ENCODE measurements at places on chromosomes 11 and 22.

GRCh38 chr11:9103542-9104276, 12.3 kb upstream of the SCUBE2 start:
- H3K4me3 ChIP-seq = no peak overlapping the region
- no peaks in the 10 kb centered on the region for H3K36me3 ChIP-seq
- no peak for DNase-seq
- H3K4me1 ChIP-seq = peaks cover 6% of the 10 kb centered on the region
- no peak overlapping the region for H3K27ac ChIP-seq

DNA sequence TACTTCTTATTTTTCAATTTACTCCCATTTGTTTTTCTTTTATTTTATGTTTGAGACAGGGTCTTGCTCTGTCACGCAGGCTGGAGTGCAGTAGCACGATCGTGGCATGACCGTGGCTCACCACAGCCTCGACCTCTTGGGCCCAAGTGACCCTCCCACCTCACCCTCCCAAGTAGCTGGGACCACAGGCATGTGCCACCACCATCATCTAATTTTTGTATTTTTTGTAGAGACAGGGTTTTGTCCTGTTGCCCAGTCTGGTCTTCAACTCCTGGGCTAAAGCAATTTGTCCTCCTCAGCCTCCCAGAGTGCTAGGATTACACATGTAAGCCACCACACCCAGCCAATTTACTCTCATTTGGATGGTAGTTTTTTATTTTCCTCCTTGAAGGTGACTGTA, 679.3 kb upstream of the CCDC179 start:
- H3K4me3 ChIP-seq = no peak overlapping the region
- H3K27me3 ChIP-seq = no peaks in the 10 kb centered on the region
- H3K36me3 ChIP-seq = peaks cover 7% of the 10 kb centered on the region
- peaks cover 12% of the 10 kb centered on the region for H3K4me1 ChIP-seq
- no peak overlapping the region for H3K27ac ChIP-seq

DNA sequence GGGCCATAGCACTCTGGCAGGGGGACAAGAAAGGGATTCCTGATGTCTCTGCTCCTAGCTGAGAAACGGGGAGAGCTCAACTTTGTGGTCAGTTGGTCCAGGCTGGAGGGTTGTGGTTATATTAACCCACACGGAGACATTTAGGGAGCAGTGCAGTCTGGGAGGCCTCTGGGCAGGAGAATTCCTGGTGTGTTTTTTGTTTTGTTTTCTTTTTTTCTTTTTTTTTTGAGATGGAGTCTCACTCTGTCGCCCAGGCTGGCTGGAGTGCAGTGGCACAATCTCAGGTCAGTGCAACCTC, 88.0 kb upstream of the SHISAL1 start:
- DNase-seq = no peak
- H3K27me3 ChIP-seq = peaks cover 28% of the 10 kb centered on the region
- H3K4me1 ChIP-seq = peaks cover 12% of the 10 kb centered on the region
- no peaks in the 10 kb centered on the region for H3K36me3 ChIP-seq
- no peak overlapping the region for H3K27ac ChIP-seq

GRCh38 chr11:57277845-57278720, 41.0 kb upstream of the APLNR start:
- peaks cover 21% of the 10 kb centered on the region for H3K4me1 ChIP-seq
- no peaks in the 10 kb centered on the region for H3K36me3 ChIP-seq
- peak; percentile 70 for DNase-seq
- H3K4me3 ChIP-seq = peak overlapping the region; percentile 24
- peak overlapping the region; percentile 77 for H3K27ac ChIP-seq
- H3K27me3 ChIP-seq = no peaks in the 10 kb centered on the region

- H3K27me3 ChIP-seq = peaks cover 61% of the 10 kb centered on the region
- peaks cover 42% of the 10 kb centered on the region for H3K4me1 ChIP-seq
- H3K4me3 ChIP-seq = peak overlapping the region; percentile 78
- H3K27ac ChIP-seq = peak overlapping the region; percentile 76
Observed at GRCh38 chr11:79436919-79437277, 3.9 kb downstream of the TENM4 start.

GRCh38 chr22:49481659-49482399, 345.8 kb downstream of the BRD1 start:
- no peaks in the 10 kb centered on the region for H3K36me3 ChIP-seq
- peak; percentile 63 for DNase-seq
- H3K27ac ChIP-seq = peak overlapping the region; percentile 87
- peaks cover 23% of the 10 kb centered on the region for H3K4me1 ChIP-seq

GRCh38 chr11:126697936-126698335, 302.6 kb downstream of the KIRREL3 start:
- H3K4me3 ChIP-seq = no peak overlapping the region
- no peak overlapping the region for H3K27ac ChIP-seq
- no peak for DNase-seq
- peaks cover 21% of the 10 kb centered on the region for H3K27me3 ChIP-seq
- H3K4me1 ChIP-seq = peaks cover 4% of the 10 kb centered on the region

DNA sequence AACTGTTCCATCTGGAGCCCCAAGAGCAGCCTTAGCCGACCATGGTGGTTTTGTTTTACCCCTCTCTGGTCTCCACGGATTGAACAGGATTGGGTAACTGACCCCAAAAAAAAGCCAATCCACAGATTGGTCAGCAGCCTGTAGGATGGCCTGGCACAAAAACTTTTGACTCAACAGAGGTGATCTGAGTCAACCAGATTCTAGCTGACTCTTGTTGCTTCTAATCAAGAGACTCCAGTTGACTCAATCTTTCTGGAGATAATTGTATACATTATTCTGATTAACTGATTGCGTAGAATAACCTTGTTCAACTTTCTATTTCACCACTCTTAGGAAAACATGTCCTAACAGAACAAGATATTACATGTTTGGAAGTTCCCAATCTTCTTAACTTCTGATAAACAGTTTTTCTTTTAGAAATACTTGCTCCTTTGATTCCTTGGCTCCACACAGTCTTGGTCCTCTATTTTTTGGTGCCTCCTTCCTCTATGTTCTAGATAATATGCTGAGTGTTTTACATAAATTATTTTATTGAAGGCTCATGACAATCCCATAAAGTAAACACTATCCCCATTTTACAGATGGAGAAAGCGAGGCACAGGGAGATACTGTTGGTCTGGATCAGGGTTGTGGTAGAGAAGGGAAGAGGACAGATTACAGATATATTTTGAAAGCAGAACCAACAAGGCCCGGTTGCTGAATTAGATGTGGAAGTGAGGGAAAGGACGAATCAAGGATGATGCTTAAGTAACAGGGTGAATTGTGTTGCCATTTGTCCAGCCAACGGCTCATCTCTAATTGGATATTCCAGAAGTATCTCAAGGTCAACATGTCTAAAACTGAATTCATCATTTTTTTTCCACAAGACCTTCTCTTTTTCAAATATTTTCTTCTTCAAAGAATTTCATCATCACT, 11.5 kb upstream of the ZC3H12C start:
- no peak for DNase-seq
- H3K36me3 ChIP-seq = peaks cover 2% of the 10 kb centered on the region
- peak overlapping the region; percentile 22 for H3K27ac ChIP-seq
- peaks cover 30% of the 10 kb centered on the region for H3K4me1 ChIP-seq

DNA sequence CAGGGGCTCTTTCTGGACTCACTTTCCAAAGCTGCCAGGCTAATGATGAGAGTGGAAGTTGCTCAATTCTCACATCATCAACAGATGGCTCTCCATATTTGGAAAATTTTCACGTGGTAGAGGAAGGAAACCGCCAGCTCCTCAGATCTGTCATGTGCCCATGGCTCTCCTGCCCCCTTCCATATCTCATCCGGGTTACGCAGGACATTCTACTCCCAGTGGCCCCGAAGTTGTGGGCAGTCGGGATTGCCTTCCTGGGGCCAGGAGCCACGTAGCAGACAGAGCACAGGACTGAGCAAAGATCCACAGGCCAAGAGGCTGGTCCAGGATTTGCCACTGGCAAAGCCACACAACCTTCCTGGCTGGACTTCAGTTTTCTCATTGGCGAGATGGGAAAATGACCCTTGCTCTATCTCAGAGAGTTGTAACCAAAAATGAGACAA, 38.8 kb downstream of the RPUSD4 start:
- no peak for DNase-seq
- no peak overlapping the region for H3K27ac ChIP-seq
- peaks cover 6% of the 10 kb centered on the region for H3K4me1 ChIP-seq
- no peaks in the 10 kb centered on the region for H3K36me3 ChIP-seq
- H3K27me3 ChIP-seq = peaks cover 2% of the 10 kb centered on the region

DNA sequence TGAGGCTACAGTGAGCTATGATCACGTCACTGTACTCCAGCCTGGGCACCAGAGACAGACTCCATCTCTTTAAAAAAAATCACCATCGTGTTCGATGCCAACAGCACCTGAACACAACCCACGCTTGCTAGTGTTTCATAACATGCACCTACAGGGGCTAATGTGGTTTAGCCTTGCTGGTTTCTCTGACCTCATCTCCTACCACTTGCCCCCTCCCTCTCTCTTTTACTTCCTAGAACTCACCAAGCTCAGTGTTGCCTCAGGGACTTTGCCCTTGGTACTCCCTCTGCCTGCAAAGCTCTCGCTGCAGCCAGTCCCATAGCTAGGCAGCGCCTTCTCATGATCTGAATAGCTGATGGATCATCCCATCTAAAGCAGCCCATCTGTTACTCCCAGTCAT, 99.8 kb downstream of the FBXO7 start:
- H3K27me3 ChIP-seq = peaks cover 20% of the 10 kb centered on the region
- no peaks in the 10 kb centered on the region for H3K36me3 ChIP-seq
- no peak overlapping the region for H3K27ac ChIP-seq
- no peak overlapping the region for H3K4me3 ChIP-seq

- no peaks in the 10 kb centered on the region for H3K27me3 ChIP-seq
- peaks cover 72% of the 10 kb centered on the region for H3K4me1 ChIP-seq
- no peak for DNase-seq
Observed at GRCh38 chr11:12756867-12757266, 82.6 kb downstream of the TEAD1 start.

DNA sequence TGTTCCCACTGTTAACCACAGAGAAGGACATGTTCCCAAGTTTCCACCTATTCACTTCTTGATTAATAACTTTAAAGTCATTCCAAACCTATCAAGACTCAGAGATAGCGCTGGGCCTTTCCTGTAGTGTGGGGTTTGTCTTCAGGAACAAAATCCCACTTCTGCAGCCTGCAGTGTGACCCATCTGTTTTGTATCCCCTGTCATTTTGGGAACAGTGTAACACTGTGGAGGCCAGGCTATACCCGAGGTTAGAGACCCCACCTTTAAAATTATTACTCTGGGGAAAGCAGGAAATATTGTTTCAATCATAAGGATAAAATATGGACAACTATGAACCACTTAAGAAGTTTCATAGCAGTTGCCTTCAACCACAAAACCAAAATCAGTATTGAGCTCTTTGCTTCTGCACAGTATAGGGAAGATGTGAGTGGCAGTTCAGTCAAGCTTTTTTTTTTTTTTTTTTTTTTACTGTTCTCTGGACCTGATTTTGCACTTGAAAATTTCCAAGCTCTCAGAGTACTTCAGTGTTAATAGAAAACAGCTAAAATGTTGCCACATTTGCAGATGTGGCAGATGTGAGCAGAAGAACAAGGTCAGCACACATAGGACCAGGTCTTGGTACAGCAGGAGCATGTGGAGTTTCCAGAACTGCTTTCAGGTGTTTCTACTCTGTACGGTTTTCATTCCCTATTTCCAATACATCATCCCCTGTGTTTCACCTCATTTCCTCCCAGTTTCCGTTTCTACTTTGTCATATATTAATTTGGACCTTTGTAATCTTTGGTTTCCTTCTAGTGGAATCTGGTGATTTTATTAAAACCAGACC, 121.5 kb downstream of the MAML2 start:
- H3K4me1 ChIP-seq = peaks cover 64% of the 10 kb centered on the region
- H3K27me3 ChIP-seq = no peaks in the 10 kb centered on the region
- H3K27ac ChIP-seq = peak overlapping the region; percentile 80
- no peaks in the 10 kb centered on the region for H3K36me3 ChIP-seq
- no peak for DNase-seq

- H3K27ac ChIP-seq = no peak overlapping the region
- DNase-seq = no peak
Observed at GRCh38 chr11:131495423-131495822, 125.0 kb downstream of the NTM start.

- H3K27ac ChIP-seq = no peak overlapping the region
- H3K27me3 ChIP-seq = peaks cover 2% of the 10 kb centered on the region
- H3K4me3 ChIP-seq = no peak overlapping the region
- no peaks in the 10 kb centered on the region for H3K4me1 ChIP-seq
Observed at GRCh38 chr11:15526032-15526431, 411.3 kb downstream of the INSC start.

- H3K27me3 ChIP-seq = no peaks in the 10 kb centered on the region
- no peak overlapping the region for H3K27ac ChIP-seq
- no peak overlapping the region for H3K4me3 ChIP-seq
- no peaks in the 10 kb centered on the region for H3K36me3 ChIP-seq
- no peak for DNase-seq
Observed at GRCh38 chr11:26227301-26227746, 104.6 kb upstream of the ANO3 start.

- peaks cover 17% of the 10 kb centered on the region for H3K4me1 ChIP-seq
- peak overlapping the region; percentile 10 for H3K27ac ChIP-seq
- no peak overlapping the region for H3K4me3 ChIP-seq
- peaks cover 16% of the 10 kb centered on the region for H3K27me3 ChIP-seq
- DNase-seq = no peak
- H3K36me3 ChIP-seq = no peaks in the 10 kb centered on the region
Observed at GRCh38 chr11:87739261-87739660, 436.0 kb downstream of the RAB38 start.

- peaks cover 47% of the 10 kb centered on the region for H3K4me1 ChIP-seq
- H3K27me3 ChIP-seq = no peaks in the 10 kb centered on the region
- DNase-seq = peak; percentile 73
- peak overlapping the region; percentile 99 for H3K27ac ChIP-seq
- no peaks in the 10 kb centered on the region for H3K36me3 ChIP-seq
Observed at GRCh38 chr22:49951986-49952896, 8.3 kb upstream of the PIM3 start.

GRCh38 chr11:69666261-69666660, 8.9 kb downstream of the LTO1 start:
- no peaks in the 10 kb centered on the region for H3K27me3 ChIP-seq
- H3K27ac ChIP-seq = no peak overlapping the region
- peaks cover 24% of the 10 kb centered on the region for H3K36me3 ChIP-seq
- peaks cover 5% of the 10 kb centered on the region for H3K4me1 ChIP-seq

DNA sequence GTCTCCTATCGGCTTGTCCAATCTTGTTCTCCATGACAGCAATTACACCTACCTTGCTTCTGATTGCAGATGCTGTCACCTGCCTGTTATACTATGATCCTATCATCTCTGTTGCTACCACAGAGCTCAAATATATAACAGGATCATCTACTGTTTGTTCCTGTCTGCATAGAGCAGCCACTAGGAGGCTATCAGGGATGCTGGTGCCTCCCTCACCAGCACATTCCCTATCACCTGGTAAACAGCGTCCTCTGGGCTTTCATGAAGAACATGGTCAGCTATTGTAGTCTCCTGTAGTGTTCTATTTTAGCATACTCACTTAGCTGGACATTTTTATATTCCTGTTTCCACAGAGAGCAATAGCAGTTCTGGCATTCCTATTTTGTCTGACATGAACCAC, 87.8 kb upstream of the FAT3 start:
- H3K27ac ChIP-seq = no peak overlapping the region
- H3K4me1 ChIP-seq = no peaks in the 10 kb centered on the region
- no peaks in the 10 kb centered on the region for H3K36me3 ChIP-seq
- H3K27me3 ChIP-seq = no peaks in the 10 kb centered on the region

All from mesothelial cell of epicardium (in vitro differentiated cells).